OCI-LY7 (cell line): ENCODE measurements at places on chromosomes 5 and 9.

- no peak for DNase-seq
These were observed 59.7 kb downstream of the ELL2 start for GRCh38 chr5:95901676-95902627.

GRCh38 chr5:111706345-111706744 lies 50.6 kb downstream of the NREP start:
- peak; percentile 15 for DNase-seq

GRCh38 chr5:36273809-36274526 lies 27.7 kb downstream of the RANBP3L start:
- no peak for DNase-seq

DNA sequence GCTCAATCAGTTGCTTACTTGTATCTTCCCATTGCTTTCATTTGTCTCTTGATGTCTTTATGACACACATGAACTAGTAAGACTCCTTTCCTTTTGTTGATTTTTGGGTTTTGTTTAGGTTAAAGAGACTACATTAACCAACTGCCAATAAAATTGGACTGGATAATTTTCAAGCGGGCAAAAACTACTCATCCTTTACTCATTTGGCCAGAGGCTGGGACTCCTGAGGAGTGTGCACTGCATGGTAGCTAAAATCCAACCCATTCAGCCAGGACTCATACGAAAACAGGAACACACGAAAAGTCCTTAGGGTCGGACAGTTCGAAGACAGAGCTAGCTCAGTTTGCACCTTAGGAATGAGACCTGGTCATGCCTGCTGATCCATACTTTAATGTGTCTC lies 6.0 kb downstream of the SLC46A2 start:
- DNase-seq: no peak

- peak; percentile 7 for DNase-seq
These were observed 820.8 kb downstream of the MAT2B start for GRCh38 chr5:164326219-164326618.

DNA sequence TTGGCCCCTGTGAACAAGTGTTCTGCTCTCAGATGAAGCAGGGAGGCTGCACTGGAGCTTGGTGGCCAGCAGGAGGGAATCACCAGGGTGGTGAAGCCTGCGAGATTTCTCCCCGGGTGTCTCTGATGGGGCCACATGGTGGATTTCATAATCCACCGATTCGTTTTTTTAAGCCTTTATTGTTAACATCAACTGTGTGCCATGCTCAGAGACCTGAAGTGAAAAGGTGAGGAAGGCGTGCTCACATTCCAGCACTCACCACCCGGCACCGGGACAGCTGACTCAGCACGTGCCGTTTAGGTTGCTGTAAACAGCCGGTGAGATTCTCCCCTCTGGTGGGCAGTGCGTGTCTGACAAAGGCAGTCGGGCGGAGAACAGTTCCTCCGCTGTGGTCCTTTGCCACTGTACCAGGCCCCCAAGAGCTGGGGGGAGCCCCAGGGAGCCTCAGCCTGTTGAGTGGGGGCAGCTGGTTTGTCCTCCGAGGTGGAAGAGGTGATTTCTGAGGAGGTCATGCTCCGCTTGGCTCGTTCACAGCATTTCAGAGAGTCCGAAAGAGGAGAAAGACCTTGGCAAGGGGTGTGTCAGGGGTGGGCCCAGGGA lies 12.7 kb upstream of the AHRR start:
- no peak for DNase-seq

DNA sequence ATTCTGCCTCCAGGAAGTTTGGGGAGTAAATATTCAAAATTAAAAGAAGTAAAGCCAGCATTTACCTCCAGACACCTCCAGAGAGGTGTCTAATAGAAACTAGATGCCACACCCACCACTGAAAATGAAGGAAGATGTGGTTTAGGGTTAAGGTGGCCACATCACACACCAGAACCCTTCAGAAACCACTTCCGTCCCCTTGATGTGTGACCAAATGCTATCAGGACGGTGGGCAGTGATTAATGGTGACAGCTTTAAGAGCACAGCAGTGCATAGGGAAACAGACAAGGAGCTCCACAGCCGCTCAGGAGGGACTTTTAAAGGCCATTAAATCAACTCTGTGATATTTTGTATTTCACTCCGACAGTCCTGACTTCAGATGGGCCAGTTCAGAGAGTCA lies 295.2 kb downstream of the BRINP1 start:
- DNase-seq: no peak

GRCh38 chr5:100690036-100690560 lies 154.9 kb downstream of the FAM174A start:
- no peak for DNase-seq

GRCh38 chr9:124877021-124877782 lies 15.3 kb downstream of the ARPC5L start:
- no peak for DNase-seq

DNA sequence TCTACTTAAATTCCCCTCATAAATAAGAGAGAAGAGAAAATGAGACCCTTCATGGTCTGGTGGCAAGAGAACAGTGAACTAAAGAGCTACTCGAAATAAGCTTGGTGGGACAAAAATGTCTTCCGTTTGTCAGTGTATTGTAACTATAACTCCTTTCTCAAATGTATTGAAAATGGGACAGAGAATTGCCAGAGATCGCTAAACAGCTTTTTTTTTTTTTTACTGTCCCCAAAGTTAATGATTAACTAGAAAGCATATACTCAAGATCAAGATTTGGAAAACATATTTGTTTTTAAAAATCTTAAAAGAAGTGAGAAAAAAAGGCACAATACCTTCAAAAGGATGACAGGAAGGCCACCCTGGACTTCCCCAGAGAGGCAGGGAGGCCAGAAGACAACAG lies 206.4 kb upstream of the CTNND2 start:
- no peak for DNase-seq

DNA sequence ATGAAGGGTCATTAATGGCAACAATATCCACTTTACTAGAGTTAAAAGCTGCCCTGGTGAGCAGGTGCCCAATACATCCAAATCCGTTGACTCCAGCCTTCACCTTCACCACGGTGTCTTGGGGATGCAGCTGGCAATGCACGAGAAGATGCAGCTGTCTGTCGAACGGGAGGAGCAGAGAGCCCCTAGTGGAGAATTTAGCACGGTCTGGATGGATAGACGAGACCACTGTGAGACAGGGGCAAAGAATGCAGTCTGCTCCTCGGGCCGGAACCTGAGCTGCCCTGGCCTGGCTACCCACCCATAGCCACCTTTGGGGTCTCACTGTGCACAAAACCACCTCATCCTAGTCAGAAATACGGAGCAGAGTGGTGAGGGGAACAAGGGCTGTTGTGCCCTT lies 35.1 kb downstream of the ADRA1B start:
- peak; percentile 36 for DNase-seq

GRCh38 chr9:97575673-97576200 lies 57.4 kb downstream of the TSTD2 start:
- DNase-seq: no peak

DNA sequence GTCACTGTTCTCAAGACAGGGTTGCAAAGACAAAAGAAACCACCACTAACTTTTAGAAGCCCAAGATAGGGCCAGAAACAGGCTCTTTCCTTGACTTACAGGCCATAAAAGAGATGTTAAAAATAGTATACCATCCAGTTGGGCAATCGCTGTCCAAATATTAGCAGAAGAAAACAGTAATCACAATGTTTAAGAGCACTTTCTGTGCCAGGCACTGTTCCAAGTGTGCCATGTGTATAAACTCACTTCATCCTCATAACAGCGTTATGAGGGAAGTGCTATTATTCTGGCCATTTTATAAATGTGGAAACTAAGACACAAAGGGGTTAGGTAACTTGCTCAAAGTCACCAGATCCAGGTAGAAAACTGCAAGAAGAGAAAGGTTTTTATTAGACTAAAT lies 111.7 kb downstream of the KCNN2 start:
- DNase-seq: no peak

DNA sequence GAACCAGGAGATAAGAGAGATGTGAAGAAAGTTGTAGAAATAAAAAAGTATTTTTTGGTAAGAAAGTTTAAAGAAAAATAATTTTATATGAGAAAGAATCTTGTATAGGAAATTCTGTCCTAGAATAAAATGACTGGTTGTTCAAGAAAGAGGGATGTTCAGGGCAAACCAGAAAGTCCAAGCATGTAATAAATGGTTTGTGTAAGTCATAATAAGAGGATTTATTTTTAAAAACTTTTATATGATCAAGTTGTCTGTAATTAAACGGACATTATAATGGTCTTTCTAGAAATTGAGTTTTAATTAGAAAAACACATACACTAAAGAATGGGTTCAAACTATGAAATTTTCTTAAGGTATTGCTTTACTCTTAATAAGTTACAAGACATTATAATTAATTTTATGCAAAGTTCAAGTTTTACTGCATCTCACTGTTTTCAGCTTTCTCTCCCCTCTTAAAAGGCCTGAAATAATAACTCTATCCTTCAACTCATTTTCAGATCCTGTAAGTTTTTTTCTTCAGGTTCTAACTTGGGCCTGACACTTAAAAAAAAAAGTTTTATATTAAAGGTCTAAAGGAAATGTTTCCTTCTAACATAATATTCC lies 56.1 kb upstream of the ZNF300 start:
- peak; percentile 48 for DNase-seq

DNA sequence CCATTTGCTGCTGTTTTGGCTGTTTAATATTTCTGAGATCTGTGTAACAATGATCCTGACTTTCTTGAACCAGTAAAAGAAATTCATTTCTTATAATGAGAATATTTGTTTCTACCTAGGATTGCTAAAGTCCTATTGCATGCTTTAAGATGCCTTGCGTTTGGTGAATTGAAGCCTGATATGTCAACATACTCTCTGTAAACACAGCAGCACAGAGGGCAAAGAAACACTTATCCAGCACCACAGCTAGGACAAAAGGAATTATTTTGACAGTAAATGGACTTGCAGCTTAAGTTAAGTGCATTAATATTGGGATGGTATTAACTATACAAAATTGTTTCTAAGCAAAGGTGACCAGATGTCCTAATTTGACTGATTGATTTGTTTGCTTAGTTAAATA lies 2031.2 kb upstream of the CDH6 start:
- no peak for DNase-seq

- DNase-seq: no peak
These were observed 448.0 kb downstream of the CDH10 start for GRCh38 chr5:24196789-24197188.

- DNase-seq: no peak
These were observed 6.9 kb upstream of the GMCL2 start for GRCh38 chr5:178194026-178194425.

DNA sequence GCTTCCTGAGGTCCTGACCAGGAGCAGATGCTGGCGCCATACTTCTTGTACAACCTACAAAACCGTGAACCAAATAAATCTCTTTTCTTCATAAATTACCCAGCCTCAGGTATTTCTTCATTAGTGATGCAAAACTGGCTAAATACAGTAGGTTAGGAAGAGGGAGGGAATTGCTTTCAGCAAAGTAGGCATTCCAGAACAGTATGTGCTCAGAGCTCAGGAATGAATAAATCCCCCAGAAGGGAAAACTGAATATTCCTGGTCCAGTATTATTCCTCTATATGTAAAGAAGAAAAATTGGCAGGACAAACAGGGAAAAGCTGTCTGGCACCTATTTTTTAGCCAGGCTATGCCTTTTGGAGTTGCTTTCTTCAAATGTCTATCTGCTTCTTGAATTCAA lies 577.1 kb downstream of the PSAT1 start:
- no peak for DNase-seq
